ENCODE measurements at places on chromosomes 2 and 18.
A peak's percentile ranks its signal among the peaks of the same experiment; 100 is the strongest.

GRCh38 chr2:37852585-37853014, 72.5 kb upstream of the RMDN2 start:
- DNase-seq: no peak

DNA sequence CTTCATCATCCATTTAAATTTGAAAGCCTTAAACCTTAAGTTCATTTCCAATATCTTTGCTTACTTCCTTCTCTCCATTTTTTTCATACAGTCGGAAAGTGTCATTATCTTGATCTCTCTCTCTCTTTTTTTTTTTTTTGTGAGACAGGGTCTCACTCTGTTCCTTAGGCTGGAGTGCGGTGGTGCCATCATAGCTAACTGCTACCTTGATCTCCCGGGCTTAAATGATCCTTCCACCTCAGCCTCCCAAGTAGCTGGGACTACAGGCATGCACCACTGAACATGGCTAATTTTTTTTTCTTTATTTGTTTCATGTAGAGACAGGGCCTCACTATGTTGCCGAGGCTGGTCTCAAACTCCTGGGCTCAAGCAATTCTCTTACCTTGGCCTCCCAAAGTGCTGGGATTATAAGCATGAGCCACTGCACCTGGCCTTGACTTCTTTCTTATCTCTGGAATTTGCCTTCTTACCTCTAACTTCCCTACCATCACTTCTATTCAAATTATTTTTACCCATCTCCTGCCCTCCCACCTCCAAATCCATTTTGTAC, 222.2 kb downstream of the MYCN start:
- no peak for DNase-seq

- DNase-seq: no peak
Measured at GRCh38 chr2:138962686-138963085, 182.5 kb upstream of the NXPH2 start.

GRCh38 chr2:170736628-170737027, 21.5 kb downstream of the SP5 start:
- no peak for DNase-seq

- DNase-seq: no peak
Measured at GRCh38 chr2:40716879-40717278, 265.0 kb upstream of the SLC8A1 start.

- peak; percentile 17 for DNase-seq
Measured at GRCh38 chr2:232689152-232689910, 7.8 kb upstream of the GIGYF2 start.

GRCh38 chr2:182763311-182763912, 47.4 kb downstream of the DNAJC10 start:
- peak; percentile 59 for DNase-seq

- no peak for DNase-seq
Measured at GRCh38 chr2:239309398-239310245, 91.2 kb downstream of the HDAC4 start.

DNA sequence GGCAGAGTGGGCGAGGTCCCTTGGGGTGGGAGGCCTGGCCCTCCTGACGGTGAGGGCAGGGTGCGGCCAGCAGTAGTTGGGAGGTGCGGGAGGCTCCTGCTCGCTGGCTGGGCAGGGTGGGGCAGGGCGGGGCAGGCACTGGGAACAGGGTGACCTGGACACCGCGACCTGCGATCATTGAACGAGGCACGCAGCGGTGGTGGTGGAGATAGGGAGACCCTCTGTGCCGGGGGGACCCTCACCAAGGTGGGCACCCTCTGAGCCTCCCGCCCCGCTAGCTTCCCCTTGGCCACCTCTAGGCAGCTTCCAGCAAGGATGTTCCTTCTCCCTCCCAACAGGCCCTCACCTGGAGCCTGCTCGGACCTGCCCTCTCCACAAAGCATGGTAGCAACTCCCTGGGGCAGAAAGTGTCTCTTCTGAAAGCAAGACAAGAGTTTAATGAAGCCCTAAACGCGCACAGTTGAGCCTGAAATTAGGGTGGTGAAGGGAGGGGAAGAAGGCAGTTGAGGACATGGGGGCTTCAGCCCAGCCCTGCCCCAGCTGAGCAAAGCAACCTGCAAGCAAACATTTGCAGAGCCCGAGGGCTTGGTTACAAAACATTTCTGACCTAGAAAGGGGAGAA, 15.4 kb upstream of the FOSL2 start:
- peak; percentile 78 for DNase-seq

DNA sequence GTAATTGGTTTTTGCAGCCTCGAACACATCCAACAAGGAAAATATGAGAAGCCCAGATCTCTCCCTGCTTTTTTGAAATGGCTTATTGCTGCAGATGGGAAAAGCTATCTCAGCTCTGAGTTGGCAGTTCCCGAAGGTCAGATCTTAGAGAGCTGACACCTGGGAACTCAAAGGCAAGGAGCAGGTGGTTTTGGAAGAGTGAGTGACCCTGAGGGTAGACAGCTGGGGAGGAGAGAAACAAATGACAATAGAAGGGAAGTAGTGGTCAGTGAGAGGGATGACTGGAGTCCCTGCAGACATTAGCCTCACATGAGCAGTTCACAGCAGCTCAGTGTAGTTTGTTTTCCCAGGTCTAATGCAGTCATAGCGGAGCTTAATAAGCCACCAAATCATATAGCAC, 317.9 kb downstream of the STK39 start:
- no peak for DNase-seq

DNA sequence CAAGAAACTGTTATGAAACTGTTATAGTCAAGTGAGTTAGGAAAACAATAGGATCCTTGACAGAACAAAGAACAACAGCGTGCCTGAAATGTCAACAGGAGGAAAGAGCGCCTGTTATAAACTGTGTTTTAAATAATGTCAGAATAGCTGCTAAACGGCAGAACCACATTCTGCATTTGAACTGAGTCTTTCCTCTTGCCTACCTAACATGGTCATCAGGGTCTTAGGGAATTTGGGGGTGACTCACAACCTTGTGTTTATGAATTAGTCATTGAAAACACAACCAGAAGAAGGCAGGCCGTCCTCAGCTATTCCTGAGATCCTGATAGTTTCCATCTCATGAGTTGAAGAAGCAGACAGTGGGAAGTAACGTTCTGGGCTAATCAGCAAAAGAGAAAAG, 222.0 kb upstream of the FN1 start:
- DNase-seq: no peak

- peak; percentile 91 for DNase-seq
Measured at GRCh38 chr18:58223717-58224424, 179.8 kb downstream of the NEDD4L start.

GRCh38 chr2:111666160-111666559, 217.8 kb downstream of the ANAPC1 start:
- no peak for DNase-seq

DNA sequence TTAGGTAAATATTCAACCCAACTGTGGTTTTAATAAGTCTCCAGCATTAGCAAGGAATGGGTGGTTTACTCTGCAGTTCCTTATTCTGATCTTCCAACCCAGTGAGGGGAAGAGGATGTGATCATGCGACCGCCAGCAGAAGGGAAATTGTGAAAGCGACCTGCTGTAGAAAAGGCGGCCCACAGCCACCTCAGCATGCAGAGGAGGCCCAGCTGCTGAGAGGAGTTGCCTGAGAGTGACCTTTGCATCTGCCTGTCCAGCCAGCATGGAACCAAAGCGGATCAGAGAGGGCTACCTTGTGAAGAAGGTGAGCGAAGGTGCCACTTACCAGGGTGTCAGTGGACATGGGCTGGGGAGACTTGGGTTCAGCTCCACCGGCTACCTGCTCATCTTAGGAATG, at the start of gene PLEK:
Gene PLEK (plus strand): TSS at position 196 of the 400 bp plus-strand sequence. CDS start 70 bp downstream, at position 266.
- no peak for DNase-seq

DNA sequence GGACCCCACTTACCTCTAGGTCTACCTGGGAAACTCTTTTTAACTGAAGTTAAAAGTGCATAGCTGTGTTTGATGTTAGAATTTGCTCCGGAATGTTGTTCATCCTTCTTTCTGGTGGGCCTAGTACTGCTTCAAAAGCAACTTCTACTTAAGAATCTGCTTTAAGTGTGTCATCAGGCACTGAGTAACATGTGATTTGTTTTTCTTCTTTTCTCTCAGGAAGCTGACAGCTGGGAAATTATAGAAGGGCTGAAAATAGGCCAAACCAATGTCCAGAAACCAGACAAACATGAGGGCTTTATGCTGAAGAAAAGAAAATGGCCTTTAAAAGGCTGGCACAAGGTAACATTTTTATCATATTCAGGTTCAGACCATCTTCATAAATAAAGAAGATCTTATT, 122.9 kb downstream of the PRKRA start:
- no peak for DNase-seq

GRCh38 chr2:102083393-102083703, 59.2 kb upstream of the IL1R1 start:
- DNase-seq: no peak

DNA sequence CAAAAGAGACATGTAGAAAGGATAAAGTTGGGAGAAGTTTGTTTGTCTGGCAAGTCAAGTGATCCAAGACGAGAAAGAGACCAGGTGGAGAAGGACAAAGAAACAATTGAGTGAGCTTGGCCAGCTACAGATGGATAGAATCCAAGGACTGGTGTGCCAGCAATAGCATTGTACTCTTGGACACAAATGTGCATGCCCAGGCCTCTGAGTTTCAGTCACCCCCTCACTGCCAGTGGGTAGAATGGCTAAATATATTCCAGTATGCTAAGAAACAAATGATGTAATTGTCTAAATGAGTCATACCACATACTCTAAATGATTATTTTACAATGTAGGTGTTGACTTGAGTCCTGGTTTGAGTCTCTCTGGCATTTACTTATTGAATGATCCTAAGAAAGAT, 881.3 kb downstream of the LRRTM4 start:
- no peak for DNase-seq

DNA sequence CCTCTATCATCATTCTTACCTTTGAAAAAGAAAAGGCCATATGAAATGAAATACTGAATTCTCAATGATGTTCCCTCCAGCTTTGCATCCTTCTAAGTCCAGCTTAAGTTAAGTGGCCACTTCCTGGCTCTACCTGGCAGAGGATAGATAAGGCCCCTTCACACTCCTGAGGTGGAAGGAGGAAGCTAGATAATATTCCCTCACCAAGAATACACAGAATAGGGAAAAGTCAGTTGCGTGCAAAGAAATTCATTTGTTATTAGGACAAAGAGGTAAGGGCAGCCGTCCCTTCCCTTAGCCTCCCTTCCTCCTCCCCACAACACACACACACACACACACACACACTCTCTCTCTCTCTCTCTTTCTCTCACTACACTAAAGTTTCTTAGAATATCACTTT, 37.5 kb downstream of the OLA1 start:
- no peak for DNase-seq

DNA sequence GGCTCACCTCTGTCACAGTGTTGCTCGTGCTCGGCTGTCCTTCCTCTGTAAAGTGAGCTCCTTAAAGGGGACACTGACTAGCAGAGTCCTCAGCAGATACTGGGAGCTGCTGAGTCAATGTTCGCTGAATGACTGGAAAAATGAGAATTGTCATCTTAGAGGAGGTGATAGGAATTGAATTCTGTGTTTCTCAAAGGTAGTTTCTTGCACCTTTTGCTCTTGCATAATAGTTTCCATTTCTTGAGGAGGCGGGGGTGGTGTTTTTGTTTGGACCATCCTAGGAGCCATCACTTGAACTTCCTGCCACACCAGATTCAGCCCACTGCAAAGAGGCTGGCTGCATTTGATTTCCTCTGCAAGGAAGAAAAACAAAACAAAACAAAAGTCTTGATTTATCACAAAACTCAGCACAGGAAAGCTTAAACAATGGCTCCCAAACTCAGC, 11.4 kb upstream of the RFX8 start:
- no peak for DNase-seq

DNA sequence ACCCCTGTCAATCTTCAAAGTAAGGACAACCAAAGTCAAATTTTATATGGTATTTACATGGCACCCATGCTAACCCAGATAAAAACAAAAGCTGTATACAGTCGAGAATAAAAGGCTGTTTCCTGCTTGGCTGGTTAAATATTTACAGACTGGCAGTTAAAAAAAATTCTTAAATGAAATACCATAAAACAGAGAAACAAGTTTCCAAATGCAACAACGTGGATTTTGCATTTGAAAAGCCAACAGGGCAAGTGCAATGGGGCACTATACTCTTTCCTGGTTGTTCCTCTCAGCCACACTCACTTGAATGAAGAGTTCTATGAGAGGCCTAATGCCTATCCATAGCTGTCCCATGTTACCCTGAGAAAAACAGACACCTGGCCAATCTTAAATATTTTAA, 6.1 kb upstream of the NR4A2 start:
- peak; percentile 60 for DNase-seq

DNA sequence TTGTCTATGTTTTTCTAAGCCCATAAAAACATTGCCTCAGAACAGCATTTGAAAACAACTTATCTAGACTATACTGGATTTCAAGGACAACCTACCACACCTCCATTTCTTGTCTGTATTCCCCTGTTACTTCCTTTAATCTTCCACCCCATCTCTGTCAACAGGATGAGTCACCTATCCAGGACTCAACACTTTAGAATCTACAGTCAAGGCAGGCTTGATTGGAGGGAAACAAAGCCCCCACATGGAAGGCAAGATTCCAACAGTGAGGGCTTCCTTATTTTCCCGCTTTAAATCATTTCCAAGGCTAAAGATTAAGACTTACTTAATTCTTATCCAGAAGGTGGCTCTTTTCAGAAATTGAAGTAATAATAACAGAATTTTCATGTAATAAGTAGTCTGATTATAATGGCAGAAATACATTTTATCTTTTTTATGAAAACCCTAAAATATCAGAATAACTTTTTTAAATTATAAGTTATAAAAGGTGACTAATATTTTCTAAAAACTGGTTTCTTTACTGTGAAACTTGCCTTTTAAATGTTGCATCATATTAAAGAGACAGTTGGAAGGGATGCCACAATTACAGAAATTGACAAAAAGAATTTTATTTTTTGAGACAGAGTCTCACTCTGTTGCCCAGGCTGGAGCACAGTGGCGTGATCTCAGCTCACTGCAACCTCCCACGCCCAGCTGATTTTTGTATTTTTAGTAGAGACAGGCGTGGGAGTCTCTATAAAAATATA, 138.7 kb upstream of the CCDC150 start:
- DNase-seq: no peak

DNA sequence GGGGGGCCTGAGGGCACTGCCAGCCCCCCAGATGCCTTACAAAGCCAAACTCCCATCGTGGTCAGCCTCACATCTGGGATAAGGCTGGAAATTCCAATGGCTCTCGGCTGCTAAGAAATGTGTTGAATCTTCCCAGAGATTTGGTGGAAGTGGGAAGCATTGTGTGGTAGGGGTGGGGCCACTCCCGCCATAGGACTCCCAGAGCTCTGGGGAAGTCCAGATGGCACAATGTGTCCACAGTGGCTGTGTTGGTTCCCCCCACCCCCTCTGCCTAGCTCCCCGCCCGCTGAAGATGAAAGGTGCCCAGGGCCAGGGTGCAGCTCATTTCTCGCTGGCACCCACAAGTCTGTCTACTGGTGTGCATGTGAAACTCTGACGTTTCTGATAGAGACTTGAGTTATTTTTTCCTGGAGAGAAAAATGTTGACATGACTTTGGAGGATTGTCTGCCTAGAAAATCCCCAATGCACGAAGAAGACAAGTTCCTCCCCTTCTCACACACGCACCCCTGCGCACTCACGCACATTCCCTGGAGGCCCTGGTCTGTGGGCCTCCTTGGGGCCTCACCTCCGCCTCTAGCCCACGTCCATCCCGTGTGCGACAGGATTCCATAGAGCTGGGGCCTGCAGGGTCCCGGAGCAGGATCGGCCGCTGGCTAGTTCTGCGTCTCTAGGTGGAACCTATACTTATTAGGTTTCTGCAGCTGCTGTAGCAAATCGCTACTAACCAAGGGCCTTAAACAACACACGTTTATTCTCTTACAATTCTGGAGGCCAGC, 199.1 kb downstream of the ZFP36L2 start:
- DNase-seq: peak; percentile 48

GRCh38 chr2:48530033-48530811, at the start of gene STON1:
TSS of gene STON1 (plus strand) at chr2:48530154. CDS start at chr2:48580634, 50,480 bp downstream.
- DNase-seq: peak; percentile 61

Measured in small intestine (tissue), 16 donors.